ENCODE measurements at places on chromosomes 4 and X.

- DNase-seq = no peak
These were observed 30.9 kb downstream of the STOX2 start for GRCh38 chr4:183936047-183936446.

- DNase-seq = peak; percentile 57
These were observed 144.4 kb downstream of the PCDH18 start for GRCh38 chr4:137387924-137388323.

GRCh38 chr4:41213625-41214135 lies 662 bp downstream of the APBB2 start:
- no peak for DNase-seq

DNA sequence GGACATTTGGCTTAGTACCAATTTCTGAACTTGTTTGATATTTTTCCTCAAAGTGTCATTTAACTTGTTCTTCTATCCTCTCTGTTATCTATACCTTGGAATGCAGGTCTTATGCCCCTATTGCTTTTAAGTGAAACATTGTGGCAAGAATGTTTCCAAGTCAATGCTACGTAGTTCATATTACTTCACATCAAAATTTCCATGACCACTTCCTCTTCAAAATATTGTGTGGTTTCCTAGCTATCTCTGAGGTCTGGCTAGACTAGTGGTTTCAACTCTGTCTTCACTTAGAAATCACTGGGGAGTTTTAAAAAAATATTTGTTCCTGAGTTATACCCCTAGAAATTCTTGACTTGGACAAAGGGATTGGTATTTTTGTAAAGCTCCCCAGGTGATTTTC lies 20.2 kb upstream of the RASGEF1B start:
- peak; percentile 31 for DNase-seq

- DNase-seq = no peak
These were observed 1.7 kb upstream of the GATA1 start for GRCh38 chrX:48784726-48785125.

DNA sequence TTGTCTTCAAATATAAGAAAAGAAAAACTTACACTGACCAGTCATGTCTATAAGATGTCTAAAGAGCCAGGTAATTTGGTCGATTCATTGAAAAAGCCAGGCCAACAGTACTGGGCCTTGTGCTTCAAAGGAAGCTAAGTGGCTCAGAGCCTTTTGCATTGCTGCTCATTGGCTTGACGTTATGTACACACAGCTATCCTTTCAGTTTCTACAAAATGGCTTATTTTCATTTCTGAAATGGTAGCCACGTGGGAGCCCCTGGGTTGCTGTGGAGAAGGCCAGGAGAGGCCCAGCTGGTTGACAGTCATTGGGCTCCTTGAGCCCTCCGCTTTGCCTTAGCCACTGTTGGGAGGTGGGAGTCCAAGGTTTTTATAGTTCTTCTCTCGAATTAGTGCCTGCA lies 199.1 kb upstream of the CXorf66 start:
- DNase-seq = no peak

- no peak for DNase-seq
These were observed 184.4 kb upstream of the CXorf66 start for GRCh38 chrX:140149761-140150160.

- DNase-seq = no peak
These were observed 117.1 kb downstream of the CORIN start for GRCh38 chr4:47720787-47721186.
